ENCODE measurements at places on chromosomes 7 and 10.

GRCh38 chr7:41247143-41247865, 455.6 kb downstream of the INHBA start:
- DNase-seq: no peak

- DNase-seq: no peak
Measured at GRCh38 chr10:85651497-85651882, 715.1 kb downstream of the GRID1 start.

DNA sequence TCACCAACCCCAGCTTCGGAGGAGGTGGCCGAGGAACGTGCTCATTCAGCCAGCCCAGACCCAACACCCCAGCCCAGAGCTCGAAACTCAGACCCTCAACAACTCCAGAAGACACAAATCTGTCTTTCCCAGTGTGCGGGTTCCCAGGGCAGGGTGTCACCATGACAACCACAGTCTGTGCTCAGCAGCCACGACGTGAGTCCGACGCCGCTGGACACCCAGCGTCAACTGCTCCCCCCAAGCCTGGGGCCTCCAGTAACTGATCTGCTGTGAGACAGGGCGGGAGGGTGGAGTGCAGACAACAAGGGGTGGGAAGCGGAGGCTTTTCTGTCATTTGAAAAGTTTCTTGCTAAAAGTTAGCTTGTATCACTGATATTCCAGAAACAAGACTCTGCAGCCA, 167.2 kb downstream of the MAD1L1 start:
- DNase-seq: no peak

DNA sequence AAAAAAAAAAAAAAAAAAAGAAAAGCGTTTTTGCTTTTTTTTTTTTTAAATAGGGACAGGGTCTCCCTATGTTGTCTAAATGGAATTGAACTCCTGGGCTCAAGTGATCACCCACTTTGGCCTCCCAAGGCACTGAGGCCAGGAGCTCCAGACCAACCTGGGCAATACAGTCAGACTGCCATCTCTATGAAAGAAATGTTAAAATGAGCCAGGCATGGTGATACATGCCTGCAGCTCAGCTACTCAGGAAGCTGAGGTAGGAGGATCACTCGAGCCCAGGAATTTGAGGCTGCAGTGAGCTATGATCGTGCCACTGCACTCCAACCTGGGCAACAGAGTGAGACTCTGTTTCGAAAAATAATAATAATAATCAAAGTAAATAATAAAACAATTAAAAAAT, 16.5 kb upstream of the LMTK2 start:
- no peak for DNase-seq

DNA sequence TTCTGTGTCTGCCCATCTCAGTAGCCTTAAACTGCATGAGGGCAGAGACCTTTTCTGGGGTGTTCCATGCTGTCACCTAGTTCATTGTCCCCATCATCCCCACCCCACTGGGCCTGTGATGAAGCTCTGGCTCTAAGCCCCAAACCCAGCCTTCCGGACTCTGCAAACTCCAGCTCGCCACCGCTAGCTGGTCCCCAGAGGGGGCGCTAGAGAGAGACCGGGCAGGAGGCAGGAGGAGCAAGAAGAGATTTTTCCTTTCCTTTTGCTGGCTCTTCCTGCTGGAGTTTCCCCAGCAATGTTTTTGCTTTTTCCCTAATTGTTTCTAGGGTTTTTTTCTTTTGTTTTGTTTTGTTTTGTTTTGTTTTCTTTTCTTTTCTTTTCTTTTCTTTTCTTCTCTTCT, 234.4 kb downstream of the TEX36 start:
- no peak for DNase-seq

DNA sequence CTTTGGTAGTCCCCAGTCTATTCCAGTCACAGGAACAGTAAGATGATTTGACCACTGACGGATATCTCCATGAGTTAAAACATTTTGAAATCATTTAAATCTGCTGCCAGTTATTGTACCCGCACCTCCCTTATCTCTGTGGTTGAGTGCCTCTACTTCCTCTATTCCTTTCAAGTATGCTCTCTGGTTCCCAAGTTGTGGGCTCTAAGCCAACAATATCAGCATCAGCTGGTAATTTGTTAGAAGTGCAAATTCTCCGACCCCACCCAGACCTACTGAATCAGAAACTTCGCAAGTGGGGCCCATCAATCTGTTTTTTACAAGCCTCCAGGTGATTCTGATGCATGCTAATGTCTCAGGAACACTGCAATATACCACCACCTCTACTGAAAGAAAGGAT, 235.5 kb downstream of the CCSER2 start:
- DNase-seq: no peak

- no peak for DNase-seq
Measured at GRCh38 chr10:70619271-70620019, 16.9 kb upstream of the PRF1 start.

DNA sequence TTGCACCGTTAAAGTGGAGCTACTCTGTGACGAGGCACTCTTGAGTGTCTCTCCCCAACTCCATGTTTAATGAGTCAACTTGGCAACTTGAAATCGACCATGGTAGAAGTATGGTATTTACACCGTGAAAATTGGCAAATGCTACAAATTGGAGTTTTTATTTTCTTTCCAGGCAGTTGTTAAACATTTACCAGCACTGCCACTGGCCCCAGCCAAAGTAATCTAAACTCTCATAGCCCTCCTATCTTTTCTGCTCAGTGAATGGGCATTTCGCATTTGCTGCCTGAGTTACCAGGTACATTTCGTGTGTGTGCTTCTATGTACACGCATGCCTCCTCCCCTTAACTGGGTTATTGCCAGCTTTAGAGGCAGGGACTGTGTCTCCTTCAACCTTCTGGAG, 83.3 kb downstream of the NHLRC2 start:
- no peak for DNase-seq

- no peak for DNase-seq
Measured at GRCh38 chr7:151923097-151923876, 33.0 kb upstream of the GALNTL5 start.

GRCh38 chr10:118990326-118990725, 39.2 kb upstream of the NANOS1 start:
- no peak for DNase-seq

DNA sequence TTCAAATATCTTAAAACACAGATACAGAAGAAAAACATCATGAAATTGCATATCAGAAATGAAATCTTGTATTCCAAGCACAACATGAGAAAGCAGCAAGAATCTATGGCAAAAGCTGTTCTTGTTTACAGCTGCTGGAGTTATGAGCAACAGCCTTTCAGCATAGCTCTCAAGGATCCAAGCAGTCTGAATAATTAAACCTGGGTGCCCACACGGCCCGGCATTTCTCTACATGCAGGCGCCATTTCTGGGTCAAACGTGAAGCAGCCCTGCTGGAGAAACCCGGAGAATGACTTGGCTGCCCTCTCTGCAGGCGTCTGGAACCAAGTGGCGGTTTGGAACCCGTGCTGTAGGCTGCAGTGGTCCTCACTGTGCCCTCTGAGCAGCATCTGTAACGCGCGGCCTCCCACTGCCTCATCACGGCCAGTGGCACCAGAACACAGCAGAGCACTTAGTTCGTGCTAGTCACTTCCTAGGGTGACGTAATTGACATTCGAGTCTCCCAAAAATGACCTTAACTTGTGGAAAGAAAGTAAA, 213.0 kb downstream of the TCERG1L start:
- DNase-seq: no peak

GRCh38 chr10:26467639-26468038, 29.5 kb downstream of the APBB1IP start:
- DNase-seq: no peak

DNA sequence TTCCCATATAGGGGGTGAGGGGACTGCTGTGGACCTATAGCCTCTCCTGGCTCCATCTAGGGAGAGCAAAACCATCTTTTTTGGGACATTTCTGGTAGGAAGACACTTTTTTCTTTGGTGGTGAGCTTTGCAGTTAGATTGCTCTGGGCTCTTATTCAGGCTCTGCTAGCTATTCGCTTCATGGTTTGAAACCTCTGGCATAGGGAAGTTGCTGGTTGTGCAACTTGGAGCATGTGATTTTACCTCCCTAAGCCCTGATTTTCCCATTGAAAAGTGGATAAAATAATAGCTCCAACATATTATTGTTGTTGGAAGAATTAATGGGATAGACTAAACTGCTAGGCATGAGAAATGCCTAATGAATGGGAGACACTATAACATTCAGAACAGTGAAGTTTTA, 69.6 kb downstream of the CYP26A1 start:
- no peak for DNase-seq

DNA sequence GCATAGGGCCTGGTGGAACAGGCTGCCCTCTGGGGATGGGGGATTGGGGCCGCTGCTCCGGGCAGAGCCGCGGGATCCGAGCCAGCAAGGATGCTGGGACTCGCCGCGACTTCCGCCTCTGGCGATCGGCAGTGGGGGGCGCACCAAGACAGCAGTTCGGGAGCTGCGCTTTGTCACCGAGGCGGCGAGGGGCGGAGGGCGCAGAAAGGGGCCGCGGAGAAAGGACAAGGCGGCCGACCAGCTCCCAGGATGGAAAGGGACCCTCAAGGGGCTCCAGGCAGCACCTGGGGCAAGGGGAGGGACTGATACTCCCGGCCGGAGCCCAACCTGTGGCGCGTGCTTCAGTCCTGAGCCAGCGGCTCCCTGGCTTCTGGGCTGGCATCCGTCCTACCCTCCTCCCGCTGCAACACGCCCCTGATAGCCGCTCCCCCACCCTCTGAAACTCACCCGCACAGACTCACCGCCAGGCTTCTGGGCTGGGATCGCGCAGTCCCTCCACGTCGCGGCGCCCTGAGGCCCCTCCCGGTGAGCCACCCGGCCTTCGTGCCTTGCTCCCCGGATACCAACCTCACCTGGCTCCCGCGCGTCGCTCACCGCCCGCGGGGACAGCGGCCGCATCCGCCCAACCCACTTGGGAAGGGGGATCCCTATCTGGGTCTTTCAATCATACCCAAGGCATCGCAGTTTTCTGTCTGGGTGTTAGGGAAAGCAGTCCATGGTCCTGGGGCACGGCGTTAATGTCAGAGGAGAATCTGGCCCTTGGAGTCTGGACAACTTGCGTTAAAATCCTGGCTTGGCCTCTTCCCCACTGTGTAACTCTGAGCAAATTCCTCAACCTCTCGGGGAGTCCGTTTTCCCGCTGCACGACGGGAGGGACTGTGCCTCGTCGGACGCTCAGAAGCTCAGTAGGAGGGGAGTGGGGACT, 7.0 kb upstream of the EVX1 start:
- no peak for DNase-seq

GRCh38 chr7:3721422-3721821, 420.4 kb downstream of the SDK1 start:
- DNase-seq: no peak

GRCh38 chr7:73618538-73618937, 5.8 kb downstream of the MLXIPL start:
- no peak for DNase-seq
